ENCODE measurements at places on chromosomes 12 and 14.
A peak's percentile ranks its signal among the peaks of the same experiment; 100 is the strongest.

GRCh38 chr12:68420225-68421010 is 88.3 kb upstream of the MDM1 start:
- H3K27ac ChIP-seq: no peak overlapping the region
- DNase-seq: no peak
- H3K4me3 ChIP-seq: no peak overlapping the region

GRCh38 chr12:64893961-64894360 is 69.5 kb downstream of the TBC1D30 start:
- H3K4me3 ChIP-seq: no peak overlapping the region
- DNase-seq: no peak
- H3K27me3 ChIP-seq: peaks cover 6% of the 10 kb centered on the region
- H3K27ac ChIP-seq: no peak overlapping the region

DNA sequence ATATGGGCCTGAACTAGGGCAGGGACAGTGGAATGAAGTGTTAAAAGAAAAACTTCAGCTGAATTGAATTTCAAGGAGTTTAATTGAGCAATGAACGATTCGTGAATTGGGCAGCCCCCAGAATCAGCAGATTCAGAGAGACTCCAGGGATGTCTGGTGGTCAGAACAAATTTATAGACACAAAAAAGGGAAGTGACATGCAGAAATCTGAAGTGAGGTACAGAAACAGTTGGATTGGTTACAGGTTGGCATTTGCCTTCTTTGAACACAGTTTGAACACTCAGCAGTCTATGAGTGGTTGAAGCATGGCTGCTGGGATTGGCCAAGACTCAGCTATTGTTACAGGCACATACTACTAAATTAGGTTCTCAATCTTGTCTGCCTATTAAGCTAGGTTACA is 9.7 kb upstream of the TBPL2 start:
- H3K27me3 ChIP-seq: peaks cover 6% of the 10 kb centered on the region
- no peak overlapping the region for H3K4me3 ChIP-seq
- peaks cover 3% of the 10 kb centered on the region for H3K4me1 ChIP-seq
- no peak for DNase-seq

DNA sequence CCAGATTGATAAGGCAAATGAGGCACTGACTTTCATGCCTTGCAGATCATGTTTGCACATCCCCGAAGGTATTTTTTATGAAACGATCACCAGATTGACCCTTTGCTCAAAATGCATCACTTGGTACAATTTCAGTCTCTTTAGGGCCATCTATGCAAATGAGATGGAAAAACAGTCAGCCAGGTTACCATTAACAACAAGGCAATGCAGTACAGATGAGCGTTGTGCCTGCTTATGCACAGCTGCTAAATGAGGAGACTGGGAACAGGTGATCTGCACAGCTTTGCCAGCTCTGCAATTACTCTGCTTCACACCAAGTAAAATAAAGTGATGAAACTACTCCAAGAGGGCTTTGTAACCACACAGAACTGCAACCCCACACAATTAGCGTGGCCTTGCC is 26.1 kb upstream of the PLEKHG7 start:
- peaks cover 11% of the 10 kb centered on the region for H3K4me1 ChIP-seq
- H3K4me3 ChIP-seq: no peak overlapping the region
- DNase-seq: no peak
- H3K36me3 ChIP-seq: no peaks in the 10 kb centered on the region
- peak overlapping the region; percentile 73 for H3K27ac ChIP-seq
- H3K27me3 ChIP-seq: no peaks in the 10 kb centered on the region

DNA sequence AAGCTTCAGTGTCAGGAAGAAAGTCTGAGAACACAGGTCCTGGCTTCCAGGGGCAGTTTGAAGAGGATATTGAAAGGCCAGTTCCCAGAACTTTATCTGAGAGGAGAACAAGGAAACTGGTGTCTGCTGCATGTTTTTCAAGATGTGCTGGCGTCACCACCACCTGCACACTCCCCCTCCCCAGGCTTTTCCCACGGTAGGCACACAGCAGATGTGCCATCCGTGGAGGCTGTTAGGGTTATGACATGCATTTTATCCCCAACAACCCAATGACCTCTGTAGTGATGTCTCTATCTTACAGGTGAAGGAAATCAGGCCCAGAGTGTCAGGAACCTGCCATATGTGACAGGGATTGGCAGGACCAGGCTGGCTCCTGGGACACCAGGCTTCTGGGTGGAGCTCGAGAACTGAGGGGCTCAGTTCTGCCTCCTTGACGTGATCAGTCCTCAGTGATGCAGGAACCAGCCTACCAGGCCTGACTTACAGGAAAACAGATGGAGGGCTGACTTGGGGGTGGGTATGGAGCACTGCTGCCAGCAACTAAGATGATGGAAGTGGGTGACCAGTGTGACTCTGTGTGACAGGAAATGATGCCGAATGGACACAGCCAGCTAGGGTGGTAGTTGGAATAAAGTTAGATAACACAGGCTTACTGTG is 16.8 kb downstream of the SLC25A47 start:
- peaks cover 13% of the 10 kb centered on the region for H3K4me1 ChIP-seq
- H3K36me3 ChIP-seq: peaks cover 26% of the 10 kb centered on the region
- no peak overlapping the region for H3K4me3 ChIP-seq
- no peaks in the 10 kb centered on the region for H3K27me3 ChIP-seq
- DNase-seq: no peak
- peak overlapping the region; percentile 95 for H3K27ac ChIP-seq

DNA sequence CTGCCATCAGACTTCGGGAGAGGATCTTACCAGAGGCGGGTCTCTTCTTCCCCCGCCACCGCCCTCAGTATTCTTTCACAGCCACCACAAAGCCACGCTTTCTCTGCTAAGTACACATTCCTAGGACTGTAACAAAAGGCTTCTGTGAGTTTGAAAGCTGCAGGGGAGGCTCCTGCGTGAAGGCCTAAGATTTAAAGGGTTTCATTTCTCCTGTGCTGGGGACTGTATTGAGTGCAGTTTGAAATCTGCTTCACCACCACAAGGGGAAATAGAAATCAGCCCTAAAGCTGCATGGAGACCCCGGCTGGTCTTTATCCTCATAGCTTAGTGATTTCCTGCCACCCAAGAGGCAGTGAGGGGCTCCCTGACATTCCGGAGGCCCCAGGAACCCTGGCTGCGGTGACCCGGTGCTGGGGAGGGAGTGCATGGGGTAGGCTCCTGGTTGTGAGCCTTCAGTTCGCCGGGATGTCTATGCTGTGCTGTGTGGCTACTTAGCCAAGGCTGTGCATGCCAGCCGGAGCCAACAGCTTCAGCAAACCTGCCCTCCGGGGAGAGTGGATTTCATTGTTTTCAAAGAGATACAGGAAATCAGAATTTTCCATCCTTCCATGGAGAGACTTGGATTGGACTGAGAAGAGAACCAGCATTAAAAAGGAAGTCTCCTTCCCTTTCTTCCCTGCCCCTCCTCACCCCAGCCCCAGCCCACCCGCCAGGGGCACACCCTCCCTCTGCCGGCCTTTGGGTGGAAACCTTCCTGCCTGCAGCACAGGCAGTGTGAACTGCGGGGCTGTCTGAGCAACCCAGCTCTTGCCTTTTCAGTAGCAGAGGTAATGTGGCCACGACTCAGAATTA is 163.3 kb downstream of the ETV6 start:
- peaks cover 2% of the 10 kb centered on the region for H3K36me3 ChIP-seq
- H3K4me1 ChIP-seq: peaks cover 45% of the 10 kb centered on the region
- H3K4me3 ChIP-seq: peak overlapping the region; percentile 43
- H3K27ac ChIP-seq: peak overlapping the region; percentile 71
- peak; percentile 35 for DNase-seq

DNA sequence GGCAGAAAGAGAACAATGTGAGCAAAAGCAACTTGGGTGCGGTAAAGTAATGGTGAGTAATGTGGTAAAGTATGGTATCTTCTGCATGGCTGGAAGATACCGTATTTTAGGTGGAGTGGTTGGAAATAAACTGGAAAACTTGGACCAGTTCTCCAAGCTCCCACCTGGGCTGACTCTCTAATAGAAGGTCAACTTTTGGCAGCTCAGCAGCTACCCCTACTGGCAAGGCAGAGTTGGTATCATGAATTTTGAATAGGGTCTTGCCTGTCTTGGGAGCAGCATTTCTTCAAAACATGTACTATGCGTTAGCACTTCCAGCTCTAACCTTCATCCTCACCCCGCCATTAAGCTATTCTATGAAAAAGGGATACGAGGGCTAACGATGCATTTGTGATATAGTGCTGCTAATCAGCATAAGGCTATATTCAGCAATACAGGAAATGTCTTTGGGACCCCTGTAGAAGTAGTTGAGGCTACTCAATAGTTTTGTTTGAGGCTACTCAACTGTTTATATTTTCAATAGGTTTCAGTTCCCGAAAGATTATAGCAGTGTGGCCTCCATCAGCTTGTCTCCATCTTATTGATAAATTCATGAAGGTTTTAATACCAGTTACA is 276.3 kb upstream of the FAR2 start:
- H3K27me3 ChIP-seq: no peaks in the 10 kb centered on the region
- H3K36me3 ChIP-seq: no peaks in the 10 kb centered on the region
- H3K4me3 ChIP-seq: no peak overlapping the region
- DNase-seq: no peak

DNA sequence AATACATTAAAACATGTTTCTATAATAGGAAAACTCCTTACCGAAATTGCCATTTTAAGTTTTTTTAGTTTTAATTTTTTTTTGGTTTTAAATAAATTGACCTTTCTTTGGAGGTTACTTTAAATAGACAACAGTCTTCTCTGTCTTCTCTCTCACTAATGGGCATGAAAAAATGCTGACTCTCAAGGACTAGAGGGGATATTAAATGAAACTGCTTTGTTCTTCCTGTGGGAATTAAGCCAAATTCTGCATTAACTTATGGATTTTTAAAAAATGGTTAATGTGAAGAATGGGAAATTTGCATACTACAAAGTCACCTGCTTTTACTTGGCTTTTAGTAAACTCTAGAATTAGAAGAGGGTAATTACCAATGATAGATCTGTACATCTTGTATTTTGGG is 378.9 kb downstream of the TMTC2 start:
- H3K4me1 ChIP-seq: no peaks in the 10 kb centered on the region
- no peak overlapping the region for H3K27ac ChIP-seq
- no peaks in the 10 kb centered on the region for H3K27me3 ChIP-seq
- no peak overlapping the region for H3K4me3 ChIP-seq
- H3K36me3 ChIP-seq: no peaks in the 10 kb centered on the region

DNA sequence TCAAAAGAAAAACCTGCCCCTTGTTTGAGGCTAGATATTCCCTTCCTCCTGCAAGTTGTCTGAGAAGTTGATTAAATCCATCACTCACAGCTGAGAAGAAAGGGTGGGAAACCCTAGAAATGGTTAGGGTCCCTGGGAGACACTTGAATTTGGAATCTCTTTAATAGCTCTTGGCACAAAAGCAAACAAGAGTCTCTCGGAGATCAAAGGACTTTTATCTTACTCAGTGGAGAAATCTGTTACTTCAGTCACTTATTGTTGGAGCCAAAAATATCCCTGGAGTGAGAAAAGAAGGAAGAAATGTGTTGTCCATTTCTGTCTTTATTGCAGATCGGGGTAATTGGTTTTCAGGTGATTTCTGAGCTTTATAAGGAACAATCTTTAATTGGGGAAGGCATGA is 47.0 kb downstream of the TMEM132C start:
- peaks cover 7% of the 10 kb centered on the region for H3K27me3 ChIP-seq
- DNase-seq: no peak
- no peaks in the 10 kb centered on the region for H3K36me3 ChIP-seq
- H3K4me3 ChIP-seq: no peak overlapping the region
- H3K27ac ChIP-seq: no peak overlapping the region
- H3K4me1 ChIP-seq: no peaks in the 10 kb centered on the region

GRCh38 chr14:102234331-102235264 is 70.4 kb downstream of the MOK start:
- H3K36me3 ChIP-seq: no peaks in the 10 kb centered on the region
- no peaks in the 10 kb centered on the region for H3K4me1 ChIP-seq
- no peaks in the 10 kb centered on the region for H3K27me3 ChIP-seq
- no peak for DNase-seq

- H3K27me3 ChIP-seq: no peaks in the 10 kb centered on the region
- no peak for DNase-seq
- no peaks in the 10 kb centered on the region for H3K36me3 ChIP-seq
- H3K4me1 ChIP-seq: no peaks in the 10 kb centered on the region
- H3K27ac ChIP-seq: no peak overlapping the region
These were observed 122.8 kb downstream of the RASSF9 start for GRCh38 chr12:85713373-85713772.

DNA sequence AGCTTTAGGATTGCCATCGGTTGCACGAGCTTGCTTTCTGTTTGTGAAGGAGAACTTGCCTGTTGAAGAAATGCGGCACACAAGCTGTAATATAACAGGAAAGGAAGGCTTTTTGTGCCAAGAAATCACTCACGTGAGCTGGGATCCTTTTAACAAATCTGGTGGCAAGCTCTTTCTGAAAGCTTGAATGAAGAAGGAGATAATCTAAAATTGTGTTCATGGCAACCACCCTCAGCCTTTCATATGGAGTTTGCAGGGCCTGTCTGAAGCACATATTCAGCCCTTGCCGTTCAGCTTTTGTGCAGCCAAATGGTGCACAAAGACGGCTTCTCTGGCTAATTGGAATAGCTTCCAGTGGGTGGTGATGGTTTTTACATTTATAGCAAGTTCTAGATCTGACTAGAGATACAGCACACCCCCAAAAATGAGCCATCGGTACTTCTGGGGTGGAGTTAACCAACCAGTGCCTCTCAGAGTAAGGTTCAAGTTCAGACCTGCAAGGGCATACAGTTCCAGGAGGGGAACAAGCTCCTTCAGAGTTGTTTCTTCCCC is 107.4 kb downstream of the AEBP2 start:
- H3K36me3 ChIP-seq: peaks cover 20% of the 10 kb centered on the region
- no peak for DNase-seq
- H3K27me3 ChIP-seq: no peaks in the 10 kb centered on the region
- no peaks in the 10 kb centered on the region for H3K4me1 ChIP-seq
- H3K27ac ChIP-seq: no peak overlapping the region
- no peak overlapping the region for H3K4me3 ChIP-seq

- peak overlapping the region; percentile 87 for H3K4me3 ChIP-seq
- H3K27ac ChIP-seq: peak overlapping the region; percentile 95
- no peak for DNase-seq
- H3K27me3 ChIP-seq: no peaks in the 10 kb centered on the region
- peaks cover 5% of the 10 kb centered on the region for H3K4me1 ChIP-seq
These were observed 267 bp downstream of the CFAP251 start for GRCh38 chr12:121918679-121919038.

DNA sequence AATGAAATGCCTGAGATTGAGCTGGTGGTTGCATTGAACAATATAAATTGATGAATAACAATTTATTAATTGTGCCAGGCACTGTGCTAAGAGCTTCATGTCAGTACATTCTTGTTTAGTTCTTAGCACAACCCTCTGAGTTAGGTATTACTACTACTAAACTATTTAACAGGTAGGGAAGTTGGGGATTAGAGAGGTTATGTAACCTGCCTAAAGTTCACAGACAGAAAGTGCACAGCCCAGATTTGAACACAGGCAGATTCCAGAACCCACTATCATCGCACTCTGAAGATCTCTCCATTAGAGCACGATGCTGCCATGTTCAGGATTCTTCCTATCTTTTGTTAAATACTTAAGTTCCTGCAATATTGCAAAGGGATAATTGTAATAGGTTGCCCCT is 49.3 kb downstream of the ETV6 start:
- H3K4me3 ChIP-seq: no peak overlapping the region
- no peak for DNase-seq
- peak overlapping the region; percentile 68 for H3K27ac ChIP-seq
- peaks cover 15% of the 10 kb centered on the region for H3K36me3 ChIP-seq
- H3K27me3 ChIP-seq: no peaks in the 10 kb centered on the region

- H3K4me3 ChIP-seq: no peak overlapping the region
- H3K4me1 ChIP-seq: no peaks in the 10 kb centered on the region
- H3K27ac ChIP-seq: no peak overlapping the region
- DNase-seq: no peak
- peaks cover 36% of the 10 kb centered on the region for H3K36me3 ChIP-seq
These were observed 31.9 kb downstream of the NT5DC3 start for GRCh38 chr12:103809154-103809553.

- peak overlapping the region; percentile 49 for H3K4me3 ChIP-seq
- DNase-seq: no peak
- no peaks in the 10 kb centered on the region for H3K27me3 ChIP-seq
- H3K4me1 ChIP-seq: peaks cover 11% of the 10 kb centered on the region
- H3K27ac ChIP-seq: no peak overlapping the region
- peaks cover 10% of the 10 kb centered on the region for H3K36me3 ChIP-seq
These were observed 886 bp upstream of the METTL17 start for GRCh38 chr14:20988717-20989470.

Measured in memory B cell (primary cell).